ENCODE measurements at places on chromosomes 4 and X.

- no peak for DNase-seq
Observed at GRCh38 chr4:104756837-104757236, 262.1 kb upstream of the CXXC4 start.

- no peak for DNase-seq
Observed at GRCh38 chr4:1746919-1747602, 25.7 kb downstream of the TACC3 start.

GRCh38 chr4:7864685-7865084 is 75.0 kb downstream of the AFAP1 start:
- no peak for DNase-seq

- no peak for DNase-seq
Observed at GRCh38 chrX:27884654-27885053, 76.9 kb downstream of the MAGEB10 start.

DNA sequence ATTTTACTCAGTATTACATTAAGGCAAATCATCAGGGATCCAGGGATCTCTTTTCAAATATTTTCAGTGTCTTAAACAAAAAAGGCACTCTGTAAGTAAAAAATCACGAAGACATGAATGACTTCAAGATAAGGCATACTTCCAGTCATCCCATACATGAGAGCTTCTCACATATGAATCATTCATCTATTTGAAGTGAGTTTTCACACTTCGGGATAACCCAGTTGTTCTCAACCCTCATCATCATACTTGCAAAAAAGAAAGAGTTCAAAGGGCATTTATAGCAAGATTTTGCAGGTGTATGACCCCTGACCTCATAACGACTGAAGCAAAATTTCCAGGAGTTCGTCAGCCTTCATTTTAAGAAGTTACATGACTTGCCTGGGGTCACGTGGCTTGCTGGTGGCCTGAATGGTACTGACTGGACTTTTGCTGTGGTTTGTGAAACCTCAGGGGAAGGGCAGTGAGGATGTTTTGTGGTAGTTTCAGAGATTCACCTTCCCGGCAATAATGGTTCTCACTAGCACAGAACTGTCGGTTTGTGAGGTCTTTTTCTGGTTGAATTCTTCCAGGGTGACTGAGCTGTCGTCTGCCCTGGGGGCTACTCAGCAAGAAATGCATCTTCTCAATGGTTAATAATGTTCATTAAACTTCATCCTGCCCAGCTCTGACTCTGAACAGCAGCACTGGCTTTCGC is 115.8 kb upstream of the SHISA3 start:
- DNase-seq = no peak

DNA sequence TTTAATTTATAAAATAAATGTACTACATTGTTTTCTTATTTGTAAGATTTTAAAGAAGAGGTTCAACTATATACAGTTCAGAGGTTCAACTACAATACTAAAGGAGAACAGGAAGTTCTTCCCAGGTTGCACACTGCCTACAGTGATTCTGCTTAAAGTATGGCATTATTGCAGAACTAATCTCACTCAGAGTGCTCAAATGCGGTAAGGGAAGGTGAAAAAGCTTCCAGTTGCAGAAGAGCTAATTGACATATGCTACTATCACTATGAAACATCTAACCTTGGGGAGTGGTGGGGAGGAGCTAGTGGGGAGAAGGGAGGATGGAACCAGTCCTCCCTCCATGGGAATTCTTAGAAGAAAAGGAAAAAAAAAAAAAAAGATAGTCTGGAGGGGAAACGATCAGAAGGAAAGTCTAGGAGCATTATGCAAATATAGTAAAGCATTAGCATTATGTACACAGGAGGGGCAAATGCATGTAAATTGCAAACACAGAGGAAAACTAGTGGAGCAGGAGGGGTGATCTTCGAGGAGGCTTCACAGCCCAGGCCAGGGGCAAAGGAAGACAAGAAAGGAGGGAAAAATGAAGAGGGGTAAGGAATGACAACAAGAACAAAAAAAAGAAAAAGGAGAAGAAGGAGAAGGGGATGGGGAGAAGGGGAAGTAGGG is 32.0 kb upstream of the MMAA start:
- no peak for DNase-seq

DNA sequence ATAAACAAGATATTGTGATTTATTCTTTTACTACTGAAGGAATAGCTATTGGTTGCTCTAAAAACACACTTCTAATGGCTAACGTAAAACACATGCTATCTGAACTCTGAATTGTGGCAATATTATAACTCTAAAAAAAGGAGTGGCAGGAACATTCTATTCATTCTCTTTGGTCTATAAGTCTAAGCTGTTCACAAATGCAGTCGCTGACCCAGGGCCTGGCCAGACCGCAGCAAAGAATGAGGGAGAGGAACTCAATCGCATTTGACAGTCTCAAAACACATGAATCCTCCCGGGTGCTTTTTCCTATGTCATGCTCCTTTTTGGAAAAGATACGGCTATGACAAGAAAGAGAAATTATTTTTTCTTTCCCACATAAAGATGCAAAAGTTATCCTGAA is 651.6 kb upstream of the PITX2 start:
- DNase-seq = no peak

DNA sequence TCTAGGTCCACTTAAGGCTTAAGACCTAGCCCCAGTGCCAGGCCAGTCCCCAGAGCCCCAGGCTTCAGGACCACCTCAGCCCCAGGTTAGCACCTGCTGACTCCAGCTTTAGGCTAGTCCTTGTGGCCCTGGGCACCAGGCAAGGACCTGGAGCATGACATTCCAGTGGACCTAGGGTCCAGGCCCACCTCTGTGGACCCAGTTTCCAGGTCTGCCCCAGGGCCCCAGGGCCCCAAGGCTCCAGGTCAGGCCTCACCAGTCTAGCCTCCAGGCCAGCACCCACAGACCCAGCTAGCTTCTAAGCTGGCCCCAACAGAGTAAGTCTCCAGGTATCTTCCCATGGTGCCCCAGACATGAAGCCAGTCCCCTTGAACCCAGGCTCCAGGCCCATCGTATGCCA is 97.5 kb downstream of the QRFPR start:
- no peak for DNase-seq

- no peak for DNase-seq
Observed at GRCh38 chr4:3239303-3239702, 9.7 kb upstream of the MSANTD1 start.

DNA sequence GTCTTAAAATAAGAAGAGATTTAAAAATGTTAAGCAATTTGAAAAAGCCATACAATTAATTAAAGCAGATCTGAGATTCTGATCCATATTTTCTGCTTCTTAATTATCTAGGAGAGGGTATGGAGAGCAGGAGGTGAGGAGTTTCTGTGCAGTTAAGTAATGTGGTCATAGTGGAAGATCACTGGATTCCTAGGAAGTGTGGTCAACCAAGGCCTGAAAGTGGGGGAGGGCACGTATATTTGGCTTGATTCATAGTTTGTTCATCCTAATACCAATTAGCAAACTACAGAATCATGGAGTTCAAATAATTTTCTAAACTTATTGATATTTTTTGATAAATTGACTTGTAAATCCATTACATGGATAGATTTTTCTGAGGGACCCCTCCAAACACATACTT is 768.3 kb downstream of the RAPGEF2 start:
- no peak for DNase-seq

DNA sequence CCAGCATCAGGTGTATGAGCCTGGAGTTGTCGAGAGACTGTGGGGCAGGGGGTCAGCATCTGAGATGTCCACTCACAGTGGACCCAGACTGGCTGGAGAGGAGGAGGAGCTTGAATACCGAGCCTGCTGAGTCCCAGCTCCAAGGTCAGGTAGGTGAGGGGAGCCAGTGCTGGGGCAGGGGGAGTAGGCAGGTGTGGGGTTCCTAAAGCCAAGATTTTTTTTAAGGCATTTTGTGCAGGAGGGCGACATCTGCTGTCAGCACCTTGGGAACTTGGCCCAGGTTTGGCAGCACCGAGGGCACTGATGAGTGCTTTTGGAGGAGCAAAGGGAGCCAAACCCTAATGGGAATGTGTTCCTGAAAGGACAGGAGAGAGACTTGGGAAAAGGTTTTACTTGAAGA is 64.2 kb upstream of the MSANTD1 start:
- DNase-seq = no peak

DNA sequence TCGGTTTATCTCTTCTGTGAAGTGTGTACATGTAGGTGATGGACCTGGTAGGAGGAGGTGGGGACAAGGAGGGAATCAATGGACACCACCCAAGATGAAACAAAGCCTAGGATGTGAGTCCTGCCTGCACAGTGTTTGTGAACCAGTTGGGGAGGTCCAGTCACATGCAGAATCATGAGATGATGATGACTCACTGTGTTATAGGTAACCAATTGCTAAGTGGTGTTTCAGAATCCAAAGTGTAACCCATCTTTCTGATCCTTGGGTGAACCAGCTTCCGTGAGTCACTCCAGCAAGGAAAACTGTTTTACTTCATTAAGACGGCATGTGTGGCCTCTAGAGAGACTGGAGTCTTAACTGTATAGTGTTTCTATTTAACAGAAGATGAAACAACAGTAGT is 57.9 kb upstream of the HPF1 start:
- no peak for DNase-seq

- DNase-seq = no peak
Observed at GRCh38 chrX:1853447-1853846, 238.6 kb downstream of the ASMT start.

DNA sequence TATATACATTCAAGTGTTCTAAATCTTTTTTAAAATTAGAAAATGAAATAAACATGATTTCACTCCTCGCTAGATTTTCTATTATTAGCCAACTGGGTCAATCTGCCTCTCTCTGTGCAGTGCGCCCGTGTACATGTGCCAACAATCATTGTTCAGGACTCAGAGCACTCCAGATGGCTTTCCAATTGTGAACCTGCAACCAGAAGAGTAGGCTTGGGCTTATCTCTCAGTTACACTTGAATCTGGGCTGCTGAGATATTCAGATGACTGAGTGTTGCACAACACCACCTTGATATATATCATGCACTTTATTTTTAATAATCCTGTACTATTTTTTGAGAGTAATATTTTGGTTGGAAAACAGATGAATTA is 184.0 kb upstream of the FSTL5 start:
- DNase-seq = no peak

DNA sequence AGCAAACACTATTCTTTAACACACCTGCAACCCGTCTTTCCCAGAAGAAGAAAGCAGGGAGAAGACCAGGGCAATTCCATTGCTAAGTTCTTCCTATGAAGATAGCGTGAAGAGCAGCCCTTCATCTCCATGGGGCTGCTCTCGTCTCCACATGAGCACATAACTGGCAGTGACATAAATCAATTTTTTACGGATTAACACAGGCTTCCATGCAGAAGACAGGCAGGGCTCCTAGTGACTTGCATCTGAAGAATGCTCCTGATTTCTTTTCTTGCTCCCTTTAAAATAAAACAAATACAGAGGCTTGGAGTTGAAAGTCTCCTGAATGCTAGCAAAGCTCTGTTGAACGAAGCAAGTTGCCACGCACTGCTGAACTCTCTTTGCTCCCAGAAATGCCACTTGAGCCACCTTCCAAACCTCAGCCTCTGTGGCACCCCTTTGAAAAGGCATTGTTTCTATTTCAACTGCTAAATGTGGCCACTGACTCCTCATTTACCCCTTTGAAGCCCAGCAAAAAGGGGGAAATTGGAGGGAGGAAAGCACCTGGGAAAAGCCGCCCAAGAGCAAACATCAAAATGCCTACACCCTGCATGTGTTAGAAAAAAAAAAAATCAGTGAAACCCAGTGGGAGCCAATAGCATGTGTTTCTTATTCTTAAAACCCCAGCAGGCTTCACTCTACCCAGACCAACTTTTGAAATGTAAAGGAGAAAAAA is 383.7 kb downstream of the IDS start:
- DNase-seq = no peak

GRCh38 chrX:11446336-11446735 is 153.1 kb downstream of the AMELX start:
- no peak for DNase-seq

DNA sequence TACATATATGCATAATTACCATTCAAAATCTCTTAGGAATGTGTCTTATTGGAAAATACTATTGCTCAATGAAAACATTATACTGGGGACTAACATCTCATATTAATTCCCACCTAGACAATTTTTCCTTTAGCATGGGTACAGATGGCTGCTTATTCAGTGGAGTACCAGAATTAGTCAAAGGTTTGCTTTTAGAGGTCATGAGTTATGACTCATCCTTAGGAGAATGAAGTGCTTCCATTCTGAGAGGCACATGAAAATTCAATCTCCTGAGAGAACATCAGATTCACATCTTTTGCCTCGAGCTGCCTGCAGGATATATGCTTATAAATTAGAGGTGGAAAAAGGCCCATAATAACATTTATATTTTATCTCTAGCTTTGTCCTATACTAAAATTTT is 378.0 kb upstream of the DMD start:
- DNase-seq = no peak

DNA sequence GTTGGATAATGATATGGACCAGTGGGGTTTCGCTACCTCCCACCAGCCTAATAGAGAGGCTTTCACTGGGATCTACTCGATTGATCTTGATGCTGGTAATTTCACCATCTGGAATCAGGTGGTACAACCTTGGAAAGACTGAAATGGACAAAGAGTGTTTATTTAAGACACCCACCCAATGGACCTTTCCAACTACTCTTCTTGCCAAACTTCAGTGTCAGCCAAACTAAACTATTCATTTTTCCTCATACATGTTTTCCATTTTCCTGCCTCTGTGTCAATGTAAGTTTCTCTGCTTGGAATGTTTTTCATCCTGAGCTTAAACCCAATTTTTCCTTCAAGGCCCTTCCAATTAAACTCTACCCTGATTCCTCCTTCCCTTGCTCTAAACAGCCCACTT is 92.6 kb downstream of the LNX1 start:
- no peak for DNase-seq

Measured in CD4-positive, alpha-beta T cell treated with Interleukin-6 at 100 ng/mL for 8 hours (primary cell).